ENCODE measurements at places on chromosomes 5 and 9.

- DNase-seq: no peak
These were observed 26.6 kb upstream of the ANKDD1B start for GRCh38 chr5:75584641-75585040.

DNA sequence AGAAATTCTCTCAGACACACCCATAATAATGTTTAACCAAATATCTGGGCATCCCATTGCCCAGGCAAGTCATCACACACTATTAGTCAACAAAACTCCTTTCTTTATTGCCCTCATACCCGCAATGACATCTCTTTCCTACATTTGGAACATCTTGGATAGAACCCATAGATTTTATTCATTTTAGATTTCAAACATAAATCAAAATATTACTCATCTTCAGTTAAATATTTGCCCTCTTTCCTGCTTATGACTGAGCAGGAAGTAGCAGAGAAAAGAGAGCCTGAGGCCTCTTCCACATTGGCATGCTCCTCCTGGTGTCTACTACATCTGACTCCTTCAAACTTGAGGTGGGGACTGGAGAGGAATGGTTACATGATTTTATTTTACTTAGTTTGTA, 592.0 kb downstream of the CHSY3 start:
- DNase-seq: no peak

DNA sequence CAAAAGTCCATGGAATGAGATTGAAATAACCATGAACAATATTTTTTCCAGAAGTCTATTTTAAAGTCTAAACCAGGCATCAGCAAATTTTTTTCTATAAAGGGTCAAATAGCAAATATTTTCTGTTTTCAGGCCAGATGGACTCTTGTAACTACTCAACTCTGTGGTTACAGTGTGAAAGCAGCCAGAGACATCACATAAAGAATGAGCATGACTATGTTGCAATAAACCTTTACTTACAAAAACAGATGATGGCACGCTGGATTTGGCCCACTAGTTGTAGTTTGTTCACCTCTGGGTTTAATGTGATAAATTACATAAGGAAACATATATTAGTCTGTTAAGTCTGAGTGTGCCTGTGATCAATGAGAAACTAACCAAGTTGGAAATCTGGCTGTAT, 319.2 kb downstream of the TRPM3 start:
- no peak for DNase-seq

DNA sequence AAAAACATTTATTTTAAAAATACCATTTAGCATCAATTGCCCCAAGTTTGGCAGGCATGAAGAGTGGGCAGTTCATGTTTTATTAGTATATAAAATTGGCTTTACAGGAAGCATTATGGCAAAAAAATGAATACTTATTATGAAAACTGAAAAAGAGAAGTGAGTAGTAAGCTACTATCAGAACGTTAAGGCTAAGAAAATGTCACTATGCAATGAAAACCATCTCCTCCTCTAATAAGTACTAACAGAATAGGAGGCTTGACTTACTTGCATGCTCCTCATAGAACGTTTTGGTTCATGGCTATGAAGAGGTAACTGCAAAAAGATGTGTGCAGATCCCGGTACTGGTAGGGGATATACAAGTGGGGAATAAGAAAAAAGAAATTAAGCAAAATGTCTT, 23.6 kb downstream of the TICAM2 start:
- DNase-seq: no peak

DNA sequence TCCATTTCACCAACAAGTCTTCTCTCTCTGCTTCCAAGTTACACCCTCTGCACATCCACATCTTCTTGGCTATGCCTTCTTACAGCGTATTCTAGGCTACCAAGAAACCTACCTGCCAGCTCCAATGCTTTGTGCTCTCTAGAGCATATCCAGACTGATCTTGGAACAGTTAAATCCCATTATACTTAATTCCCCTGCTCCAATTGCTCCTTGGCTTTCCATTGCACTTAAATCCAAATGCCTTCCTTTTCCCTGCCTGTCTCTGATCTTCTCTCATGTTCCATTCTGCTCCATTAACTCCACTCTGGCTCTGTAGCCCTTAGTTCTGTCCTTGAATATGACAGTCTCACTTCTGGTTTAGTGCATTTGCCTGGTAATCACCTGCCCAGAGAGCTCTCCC, 322.4 kb downstream of the LRRC70 start:
- no peak for DNase-seq

DNA sequence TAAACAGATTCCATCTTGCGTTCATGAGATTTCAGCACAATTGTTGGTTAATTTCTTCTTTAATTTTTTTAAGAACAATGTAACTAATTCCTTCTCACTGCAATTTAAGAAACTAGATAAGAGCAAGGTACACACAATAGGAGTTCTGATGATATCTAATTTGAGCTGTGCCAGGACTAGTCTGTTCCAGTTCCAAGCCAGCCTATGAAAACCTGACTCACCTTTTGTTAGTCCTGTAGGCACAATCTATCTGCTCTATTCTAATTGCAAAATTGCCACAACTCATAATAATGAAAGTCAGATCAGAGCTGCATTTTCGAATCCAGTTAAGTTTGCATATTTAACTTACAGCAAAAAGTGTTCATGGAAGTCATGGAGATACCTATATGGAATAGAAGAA, 494.1 kb upstream of the TUSC1 start:
- no peak for DNase-seq

DNA sequence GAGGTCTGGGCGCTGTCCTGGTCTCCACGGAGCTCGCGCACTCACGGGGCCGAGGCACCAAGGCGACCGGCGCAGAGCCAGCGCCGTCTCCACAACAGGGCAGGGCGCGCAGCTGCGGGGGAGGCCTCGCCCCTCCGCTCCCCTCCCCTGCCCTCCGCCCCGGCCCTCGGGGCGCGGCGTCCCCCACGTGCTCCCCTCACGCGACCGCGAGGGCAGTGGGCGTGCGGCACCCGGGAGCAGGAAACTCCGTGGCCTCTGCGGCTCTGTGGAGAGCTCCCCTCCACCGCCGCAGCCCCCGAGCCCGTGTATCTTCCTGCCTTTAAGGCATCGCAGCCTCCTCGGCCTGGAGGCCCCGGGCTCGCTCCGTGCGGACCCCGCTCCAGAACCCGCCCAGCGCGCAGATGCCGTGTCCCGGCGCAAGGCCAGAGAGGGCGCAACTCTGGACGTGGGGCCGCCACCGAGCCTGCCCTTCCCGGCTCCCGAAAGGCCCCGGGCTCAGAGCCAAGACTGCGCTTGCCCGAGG, 708 bp upstream of the TUBB4B start:
- DNase-seq: peak; percentile 93

- DNase-seq: no peak
These were observed 18.6 kb upstream of the MOB3B start for GRCh38 chr9:27548055-27548741.

GRCh38 chr5:159052401-159053011, 47.2 kb downstream of the EBF1 start:
- DNase-seq: no peak

DNA sequence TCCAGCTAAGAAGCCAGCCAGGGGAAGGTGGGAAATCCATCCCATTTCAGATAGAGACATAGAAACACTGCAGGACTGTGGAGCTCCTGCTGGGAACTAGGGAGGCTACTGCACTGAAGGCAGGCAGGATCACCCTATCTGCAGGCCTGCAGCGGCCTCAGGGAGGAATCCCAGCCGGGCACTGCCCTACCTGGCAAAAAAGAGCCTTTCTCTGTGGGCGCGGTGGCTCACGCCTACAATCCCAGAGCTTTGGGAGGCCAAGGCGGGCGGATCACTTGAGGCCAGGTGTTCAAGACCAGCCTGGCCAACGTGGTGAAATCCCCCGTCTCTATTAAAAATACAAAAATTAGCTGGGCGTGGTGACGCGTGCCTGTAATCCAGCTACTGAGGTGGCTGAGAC, 71.4 kb upstream of the PHYKPL start:
- DNase-seq: peak; percentile 66

DNA sequence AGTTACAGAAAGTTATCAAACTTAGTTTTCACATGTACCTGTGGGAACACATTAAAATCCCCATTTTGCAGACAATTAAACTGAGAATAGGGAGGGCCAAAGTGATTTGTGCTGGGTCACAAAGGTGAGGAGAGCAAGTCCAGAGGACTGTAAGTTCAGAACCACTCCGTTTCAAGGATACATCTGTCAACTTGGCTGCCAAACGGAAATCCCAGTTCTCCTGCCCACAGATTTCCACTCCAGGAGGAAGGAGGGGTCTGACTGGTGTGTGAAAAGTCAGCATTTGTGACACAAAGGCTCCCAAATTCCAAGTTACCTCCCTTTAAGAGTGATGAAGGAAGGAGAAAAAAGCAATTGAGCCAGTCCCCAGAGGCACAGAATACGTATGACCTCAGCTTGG, 42.3 kb downstream of the PRELID2 start:
- DNase-seq: no peak

DNA sequence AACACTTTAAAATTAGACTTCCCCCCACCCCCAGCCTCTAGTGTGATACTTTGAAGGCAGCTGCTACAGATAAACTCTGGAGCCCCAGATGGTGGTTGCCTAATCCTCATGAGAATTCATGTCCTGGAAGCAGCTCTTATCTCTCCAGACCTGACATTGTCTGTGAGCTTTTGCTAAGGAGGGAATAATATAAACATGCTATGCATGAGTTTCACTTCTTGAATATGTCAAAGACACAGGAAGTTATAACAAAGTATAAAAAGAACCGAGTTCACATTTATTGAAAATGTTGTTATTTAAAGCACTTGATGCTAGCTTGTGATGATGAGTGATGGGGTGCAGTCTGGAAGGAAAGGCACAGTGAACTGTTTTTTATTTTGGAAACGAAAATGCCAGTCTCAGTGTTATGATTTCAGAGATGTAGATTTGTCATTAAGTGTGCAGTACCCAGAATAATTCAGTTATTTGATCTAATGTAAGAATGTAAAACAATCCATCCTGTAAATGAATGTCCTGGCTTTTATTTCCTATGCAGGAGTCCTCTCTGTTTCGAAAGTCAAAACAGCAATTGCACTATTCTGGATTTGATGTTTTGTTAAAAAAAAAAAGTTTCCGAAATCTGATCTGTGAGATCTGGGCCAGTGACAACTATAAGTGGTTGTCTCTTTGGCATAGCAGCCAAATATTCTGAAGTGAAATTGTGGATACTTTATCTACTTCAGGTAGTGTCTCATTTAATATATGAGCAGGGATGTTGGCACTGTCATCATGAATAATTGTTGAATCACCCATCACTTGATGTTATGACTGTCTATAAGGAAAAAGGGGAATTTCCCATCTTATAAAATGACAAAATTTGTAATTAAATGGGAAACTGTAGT, 77.0 kb downstream of the ZCCHC7 start:
- no peak for DNase-seq

- no peak for DNase-seq
These were observed 11.2 kb upstream of the ENC1 start for GRCh38 chr5:74651710-74652109.
